Prostate gland (tissue), 2 donors: ENCODE measurements at places on chromosomes 16 and 17.
A peak's percentile ranks its signal among the peaks of the same experiment; 100 is the strongest.

DNA sequence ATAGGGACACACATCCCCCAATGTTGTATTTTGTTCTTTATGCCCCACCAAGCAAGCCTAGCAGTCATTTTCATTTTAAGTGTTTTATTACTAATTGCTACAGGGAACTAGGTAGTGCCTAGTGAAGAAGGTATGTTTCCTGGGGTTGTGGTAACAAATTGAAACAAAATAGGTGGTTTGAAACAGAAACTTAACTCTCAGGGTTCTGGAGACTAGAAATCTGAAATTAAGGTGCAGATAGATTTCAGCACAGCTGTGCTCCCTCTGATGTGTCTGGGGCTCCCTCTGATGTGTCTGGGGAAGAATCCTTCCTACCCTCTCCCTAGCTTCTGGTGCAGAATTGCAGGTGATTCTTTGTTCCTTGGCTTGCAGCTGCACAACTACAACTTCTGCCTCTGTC lies 390.1 kb downstream of the ZFHX3 start:
- no peak for DNase-seq

GRCh38 chr16:85087899-85088569 lies 24.2 kb downstream of the CIBAR2 start:
- DNase-seq, result no peak

GRCh38 chr16:22381392-22381791 lies 7.0 kb upstream of the CDR2 start:
- DNase-seq, result no peak

DNA sequence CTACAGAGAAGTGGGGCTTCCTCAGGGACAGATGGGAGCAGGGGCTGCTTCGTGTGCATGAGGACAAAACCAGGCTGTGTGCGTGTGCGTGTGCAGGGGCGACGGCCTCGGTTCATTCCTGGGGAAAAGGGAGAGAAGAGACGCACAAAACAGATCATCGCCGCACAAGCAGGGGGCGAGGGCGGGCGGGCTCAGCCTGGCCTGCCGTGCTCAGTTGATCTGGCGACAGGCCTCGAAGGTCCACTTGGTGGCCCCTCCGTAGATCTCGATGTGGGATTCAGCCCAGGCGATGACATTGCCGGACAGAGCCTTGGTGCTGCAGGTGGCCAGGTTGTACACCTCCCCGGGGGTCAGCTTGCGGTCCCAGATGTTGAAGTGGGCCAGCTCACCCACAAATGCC lies 5.8 kb downstream of the NPTX1 start:
- DNase-seq, result no peak

GRCh38 chr16:64975821-64976220 lies 146.0 kb downstream of the CDH11 start:
- no peak for DNase-seq

DNA sequence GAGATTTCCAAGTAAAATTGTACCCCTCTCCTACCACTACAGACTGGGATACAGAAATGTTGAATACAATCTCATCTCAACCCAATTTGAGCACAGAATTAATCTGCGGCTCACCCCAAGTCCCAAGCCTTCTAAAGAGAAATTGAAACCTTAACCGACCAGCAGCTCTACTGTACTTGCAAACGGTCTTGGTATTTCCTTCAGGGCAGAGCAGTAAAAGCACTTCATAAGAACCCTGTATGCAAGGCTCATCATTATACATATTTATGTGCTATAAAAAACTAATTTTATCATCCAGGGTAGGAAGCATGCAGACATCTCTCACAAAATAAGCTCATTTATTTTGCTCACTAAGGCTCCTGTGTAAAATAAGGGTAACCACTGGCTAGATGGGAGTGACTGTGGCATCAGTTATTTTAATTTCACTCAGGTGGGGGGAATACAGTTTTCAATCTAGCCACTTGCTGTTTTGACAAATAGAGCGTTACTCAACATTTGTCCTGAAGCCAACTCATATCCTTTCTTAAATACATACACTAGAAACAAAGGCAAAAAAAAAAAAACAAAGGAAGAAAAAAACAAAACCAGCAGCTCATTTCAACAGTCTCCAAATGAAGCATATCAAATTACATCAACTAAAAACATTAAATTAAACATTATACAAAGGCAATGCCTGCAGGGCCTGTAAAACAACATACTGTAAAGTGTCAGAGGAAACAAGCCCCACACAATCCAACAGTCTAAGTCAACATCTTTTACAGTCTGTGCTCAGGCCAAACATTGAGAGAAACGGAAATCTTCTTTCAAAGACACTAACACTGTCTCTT lies 65.0 kb downstream of the PARN start:
- peak; percentile 37 for DNase-seq

- no peak for DNase-seq
Measured at GRCh38 chr17:79654350-79654959, 43.6 kb upstream of the RBFOX3 start.

DNA sequence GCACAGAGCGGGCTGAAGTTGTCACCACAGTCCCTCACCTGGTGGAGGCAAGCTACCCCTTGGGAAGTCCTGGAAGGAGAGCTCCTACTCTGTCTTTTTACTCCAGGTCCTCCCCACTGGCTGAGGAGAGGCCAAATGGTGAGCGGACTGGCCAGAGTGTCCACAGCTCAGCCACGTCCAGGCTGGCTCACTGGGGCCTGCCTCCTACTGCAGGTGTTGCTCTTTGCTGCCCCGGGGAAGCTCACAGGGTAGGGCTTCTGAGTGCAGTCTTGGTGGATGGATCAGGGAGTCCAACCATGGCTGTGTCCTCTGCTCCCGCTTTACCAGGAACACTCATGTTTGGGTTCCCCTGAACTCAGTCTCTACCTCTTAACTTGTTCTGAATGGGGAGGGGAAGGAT lies 2.7 kb downstream of the B9D1 start:
- no peak for DNase-seq

- peak; percentile 67 for DNase-seq
Measured at GRCh38 chr17:69733171-69734012, 318.9 kb downstream of the MAP2K6 start.

- no peak for DNase-seq
Measured at GRCh38 chr16:70520612-70521297, 2.6 kb downstream of the COG4 start.

DNA sequence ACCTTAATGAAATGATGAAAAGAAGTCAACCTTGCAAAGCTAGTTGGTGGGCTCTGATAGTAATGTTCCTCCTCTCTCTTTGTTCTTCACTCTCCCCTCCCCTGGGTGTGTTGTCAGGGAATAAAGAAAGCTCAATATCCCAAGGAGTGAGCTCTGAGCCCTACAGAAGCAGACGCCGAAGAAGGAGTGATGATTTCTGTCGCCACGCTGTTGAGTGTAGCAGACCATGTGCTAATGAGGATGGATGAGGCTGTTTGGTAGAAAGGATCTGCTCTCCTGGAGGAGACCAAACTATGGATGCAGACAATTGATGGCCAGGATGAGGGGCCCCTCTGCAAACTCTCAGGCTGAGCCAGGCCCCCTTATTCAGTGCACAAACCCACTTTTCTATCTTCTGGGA lies 140.0 kb upstream of the DNAH9 start:
- no peak for DNase-seq

DNA sequence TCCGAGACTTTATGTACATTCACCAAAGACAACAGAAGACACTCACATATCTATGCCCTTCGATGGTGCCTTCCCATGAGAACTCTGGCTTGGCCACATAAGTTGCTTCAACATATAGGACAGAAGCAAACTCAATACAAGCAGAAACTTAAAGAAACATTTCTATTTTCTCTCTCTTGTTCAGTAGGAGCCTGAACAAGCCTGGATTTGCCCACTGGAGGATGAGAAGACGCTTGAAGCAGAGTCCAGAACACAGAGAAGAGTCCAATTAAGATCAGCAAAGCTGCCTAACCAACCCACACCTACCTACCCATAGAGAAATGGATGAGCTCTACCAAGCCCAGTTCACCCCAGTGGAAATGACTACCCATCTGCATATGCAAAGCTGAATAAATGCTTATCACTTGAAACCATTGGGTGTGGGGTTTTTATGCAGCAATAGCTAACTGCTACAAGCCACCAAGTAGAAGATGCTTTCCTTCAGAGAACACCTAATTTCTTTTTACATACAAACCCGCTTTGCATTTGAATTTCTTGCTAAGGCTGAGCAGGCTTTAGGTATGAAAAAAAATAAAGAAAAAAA lies 337.9 kb upstream of the DYNLRB2 start:
- DNase-seq, result no peak

- DNase-seq, result peak; percentile 66
Measured at GRCh38 chr16:50665128-50665878, 15.8 kb downstream of the SNX20 start.

DNA sequence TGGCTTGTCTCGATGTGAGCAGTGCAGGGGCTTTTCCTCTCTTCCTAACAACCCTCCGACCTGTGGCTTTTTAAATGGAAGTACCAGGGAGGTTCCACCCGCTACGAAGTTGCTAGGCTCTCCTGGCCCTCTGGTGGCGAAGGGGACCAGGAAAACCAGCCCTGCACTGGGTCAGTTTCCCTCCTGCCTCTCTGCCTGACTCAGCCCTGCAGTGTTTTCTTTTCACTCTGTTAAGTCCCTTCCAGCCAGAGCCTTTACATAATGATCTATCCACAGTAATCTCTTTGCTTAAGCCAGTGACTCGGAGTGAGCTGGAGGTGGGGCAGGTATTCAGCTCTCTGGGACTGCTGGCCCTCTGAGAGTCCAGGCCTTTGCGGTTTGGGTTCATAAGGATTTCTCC lies 331.3 kb upstream of the EEF2KMT start:
- no peak for DNase-seq

GRCh38 chr16:4051591-4051990 lies 64.7 kb downstream of the ADCY9 start:
- no peak for DNase-seq

GRCh38 chr17:29138971-29139691 lies 41.1 kb downstream of the MYO18A start:
- no peak for DNase-seq

DNA sequence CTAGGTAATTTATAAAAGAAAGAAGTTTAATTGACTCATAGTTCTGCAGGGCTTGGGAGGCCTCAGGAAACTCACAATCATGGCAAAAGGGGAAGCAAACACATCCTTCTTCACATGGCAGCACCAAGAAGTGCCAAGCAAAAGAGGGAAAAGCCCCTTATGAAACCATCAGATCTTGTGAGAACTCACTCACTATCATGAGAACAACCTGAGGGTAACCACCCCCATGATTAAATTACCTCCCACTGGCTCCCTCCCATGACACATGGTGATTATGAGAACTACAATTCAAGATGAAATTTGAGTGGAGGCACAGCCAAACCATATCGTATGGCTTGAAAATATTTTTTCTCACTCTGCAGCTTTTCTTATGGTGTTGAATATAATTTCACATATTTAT lies 151.7 kb downstream of the ANKFN1 start:
- DNase-seq, result no peak

DNA sequence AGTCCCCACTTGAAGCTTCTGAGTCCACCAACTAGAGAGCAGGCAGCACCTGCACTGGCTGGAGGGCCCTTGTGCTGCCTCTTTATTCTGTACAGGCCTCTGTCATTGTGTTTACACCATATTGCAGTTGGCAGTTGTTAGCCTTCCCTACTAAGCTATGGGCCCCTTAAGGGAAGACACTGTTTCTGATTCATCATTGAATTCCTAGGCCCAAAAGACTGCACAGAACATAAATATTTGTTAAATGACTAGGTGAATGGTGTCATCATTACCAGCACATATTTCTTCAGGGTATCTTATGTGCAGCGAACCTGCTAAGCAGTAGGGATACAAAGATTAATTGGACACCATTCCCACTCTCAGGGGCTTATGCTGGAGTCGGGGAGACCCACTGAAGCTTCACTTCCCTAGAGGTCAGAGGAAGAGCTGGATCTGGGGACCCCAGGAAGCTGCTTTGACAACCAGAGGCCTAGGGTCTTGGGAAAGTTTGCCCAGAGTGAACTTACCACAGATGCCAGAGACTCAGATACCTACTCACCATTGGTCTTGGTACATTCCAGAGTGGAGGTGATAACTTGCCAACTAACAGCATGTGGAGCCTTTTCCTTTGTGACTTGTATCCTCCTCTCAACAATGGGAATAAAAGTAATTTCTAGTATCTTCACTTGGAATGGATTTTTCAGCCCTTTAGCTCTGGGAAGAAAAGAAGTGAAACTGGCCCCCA lies 28.7 kb upstream of the DDX52 start:
- no peak for DNase-seq

DNA sequence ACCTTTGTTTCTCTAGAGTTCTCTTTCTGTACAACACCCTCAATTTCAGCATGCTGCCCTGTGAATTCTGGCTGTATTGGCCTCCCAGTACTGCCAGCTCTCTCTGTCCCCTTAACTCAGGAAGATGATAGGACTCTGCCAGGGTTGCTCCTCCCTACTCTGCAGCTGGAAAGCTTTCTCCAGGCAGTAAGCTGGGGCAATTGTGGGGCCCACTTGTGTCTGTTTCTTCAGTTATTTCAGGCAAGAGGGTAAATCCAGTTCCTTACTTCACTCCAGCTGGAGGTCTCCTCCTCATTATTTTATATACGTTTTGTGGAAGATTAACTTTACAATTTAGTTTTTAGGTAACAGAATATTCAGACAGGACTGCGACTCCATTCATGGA lies 9.9 kb downstream of the C17orf100 start:
- DNase-seq, result no peak

- no peak for DNase-seq
Measured at GRCh38 chr17:78973792-78974520, 5.8 kb downstream of the LGALS3BP start.

DNA sequence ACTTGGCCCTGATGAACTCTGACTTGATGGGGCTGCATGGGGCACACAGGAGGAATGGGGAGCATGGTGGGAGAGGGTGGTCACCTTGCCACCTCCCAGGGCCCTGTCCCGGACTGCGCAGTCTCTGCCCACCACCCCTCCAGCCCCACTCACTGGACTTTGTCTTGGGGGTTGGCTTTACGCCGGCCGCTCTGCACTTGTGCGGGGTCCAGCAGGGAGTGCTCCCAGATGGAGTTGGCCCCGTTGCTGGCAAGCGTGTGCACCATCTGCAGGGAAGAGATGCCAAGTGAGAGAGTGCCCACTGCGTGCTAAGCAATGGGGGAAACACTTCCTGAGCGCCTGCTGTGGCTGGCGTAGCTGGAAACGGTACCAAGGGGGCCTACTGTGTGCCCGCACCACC lies 6.7 kb downstream of the GIT1 start:
- DNase-seq, result no peak

GRCh38 chr16:57950382-57950781 lies 20.5 kb downstream of the CNGB1 start:
- no peak for DNase-seq

DNA sequence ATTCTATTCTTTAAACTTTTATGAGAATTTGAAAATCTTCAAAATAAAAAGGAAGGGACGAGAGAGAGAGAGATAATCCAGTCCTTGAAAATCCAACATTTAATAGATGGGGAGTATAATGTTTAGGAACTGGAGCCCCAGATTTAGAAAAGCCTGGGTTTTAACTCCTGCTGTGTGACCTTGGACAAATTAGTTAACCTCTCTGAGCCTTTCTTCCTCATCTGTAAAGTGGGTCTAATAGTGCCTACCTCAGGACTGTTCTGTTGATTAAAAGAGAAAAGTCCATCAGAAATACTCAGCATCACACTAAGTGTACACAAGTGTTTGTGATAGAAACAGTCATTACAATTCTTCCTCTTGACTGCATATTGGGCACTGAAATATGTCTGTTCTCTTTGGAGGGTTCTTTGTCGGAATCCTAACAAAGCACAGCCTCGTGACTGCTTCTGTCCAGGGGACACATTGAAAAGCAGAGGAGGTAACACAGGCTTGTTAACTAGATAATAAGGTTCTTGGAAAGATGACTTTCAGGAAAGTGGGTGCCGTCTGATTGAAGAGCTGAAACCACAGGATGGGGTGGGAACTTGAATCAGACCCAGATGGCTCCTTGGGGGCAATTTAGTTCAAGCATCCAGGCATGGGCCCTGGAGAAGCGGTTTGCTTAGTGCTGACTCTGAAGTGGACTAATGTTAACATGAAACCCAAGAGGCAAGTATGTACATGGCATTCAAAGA lies 128.2 kb downstream of the CLEC16A start:
- DNase-seq, result no peak
